ENCODE measurements at places on chromosomes 12 and 14.

DNA sequence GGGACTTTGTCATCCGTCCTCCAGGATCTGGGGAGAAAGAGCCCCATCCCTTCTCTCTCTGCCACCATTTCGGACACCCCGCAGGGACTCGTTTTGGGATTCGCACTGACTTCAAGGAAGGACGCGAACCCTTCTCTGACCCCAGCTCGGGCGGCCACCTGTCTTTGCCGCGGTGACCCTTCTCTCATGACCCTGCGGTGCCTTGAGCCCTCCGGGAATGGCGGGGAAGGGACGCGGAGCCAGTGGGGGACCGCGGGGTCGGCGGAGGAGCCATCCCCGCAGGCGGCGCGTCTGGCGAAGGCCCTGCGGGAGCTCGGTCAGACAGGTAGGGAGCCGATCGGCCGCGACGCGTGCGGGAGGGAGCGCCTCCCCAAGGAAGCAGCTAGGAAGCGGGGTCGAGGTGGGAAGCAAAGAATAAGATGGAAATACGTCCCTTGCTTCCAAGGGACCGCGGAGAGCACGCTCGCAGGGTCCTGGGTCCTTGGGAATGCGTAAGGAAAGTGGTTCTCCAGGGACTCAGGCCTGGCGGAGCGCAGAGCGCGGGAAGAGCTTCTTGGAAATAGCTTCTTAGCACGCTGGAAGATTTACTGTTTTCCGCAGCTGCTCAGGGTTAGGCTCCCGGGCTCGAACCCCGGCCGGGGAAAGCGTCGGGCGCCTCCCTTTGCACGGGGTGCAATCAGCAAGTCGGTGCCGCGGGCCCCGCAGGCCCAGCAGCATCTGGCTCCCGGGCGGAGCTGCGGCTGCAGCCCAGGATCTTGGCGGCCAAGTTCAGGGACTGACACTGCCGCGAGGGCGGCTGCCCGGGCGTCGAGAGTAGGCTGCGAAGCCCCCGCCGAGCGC, 457 bp downstream of the SOCS2 start:
- DNase-seq: no peak

- no peak for DNase-seq
Measured at GRCh38 chr12:132171968-132172521, 27.8 kb downstream of the NOC4L start.

- DNase-seq: no peak
Measured at GRCh38 chr14:20905676-20906075, 14.5 kb downstream of the RNASE3 start.

DNA sequence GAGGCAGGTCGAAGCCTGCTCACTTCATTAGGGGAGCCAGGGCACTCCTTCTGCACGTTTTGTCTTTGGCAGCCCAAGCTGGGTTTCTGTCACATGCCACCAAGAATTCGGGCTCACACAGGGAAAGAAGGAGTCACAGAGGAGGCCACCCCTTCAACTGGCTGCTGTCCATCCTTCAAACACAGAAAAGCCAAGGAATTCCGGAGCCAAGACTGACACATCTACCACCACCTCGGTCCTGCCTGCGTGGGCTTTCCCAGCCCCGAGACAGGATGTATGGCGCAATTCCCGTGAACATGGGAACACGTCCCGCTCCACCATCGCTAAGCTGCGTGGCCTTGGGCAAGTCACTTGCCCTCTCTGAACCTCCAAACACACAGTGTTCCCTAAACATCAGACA, 70.4 kb downstream of the NCOR2 start:
- DNase-seq: no peak

GRCh38 chr12:132161796-132162507, 17.7 kb downstream of the NOC4L start:
- DNase-seq: no peak

- no peak for DNase-seq
Measured at GRCh38 chr12:26711569-26711968, 121.4 kb downstream of the ITPR2 start.

DNA sequence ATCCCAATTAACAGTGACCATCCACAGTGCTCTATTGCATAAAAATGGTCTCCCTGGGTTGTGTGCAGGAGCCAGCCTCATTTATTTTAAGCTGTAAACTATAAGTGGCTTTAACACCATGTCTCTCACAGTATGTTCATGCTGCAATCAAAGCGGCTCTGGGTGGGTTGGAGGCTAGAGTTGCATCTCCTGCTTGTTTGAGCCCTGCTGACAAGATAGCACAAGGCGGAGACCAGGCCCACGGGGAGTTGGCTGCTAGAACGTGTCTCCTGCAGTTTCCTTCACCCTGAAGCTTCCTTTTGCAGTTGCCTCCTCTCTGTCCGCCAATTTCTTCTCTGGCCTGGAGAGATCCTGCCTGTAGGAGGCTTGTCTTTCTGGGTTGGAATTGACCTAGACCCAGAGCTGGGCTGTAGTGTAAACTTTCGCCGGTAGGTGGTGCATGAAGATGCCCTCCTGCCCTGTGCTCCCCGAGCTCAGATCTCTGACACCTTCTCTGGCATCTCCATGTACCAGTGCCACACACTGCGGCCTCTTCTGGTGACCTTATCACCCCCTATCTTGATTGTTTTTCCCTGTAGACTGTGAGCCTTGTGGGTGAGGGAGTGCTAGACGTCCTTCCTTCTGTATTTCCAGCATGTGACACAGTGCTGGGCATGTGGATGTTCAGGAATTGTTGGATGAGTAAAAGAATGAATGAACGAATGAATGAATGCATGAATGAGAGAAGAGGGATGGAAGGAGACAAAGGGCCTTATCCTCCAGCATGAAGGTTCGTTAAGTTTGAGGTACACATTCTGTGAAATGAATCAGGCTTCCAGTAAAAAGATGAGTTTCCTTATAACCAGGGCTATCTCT, 10.4 kb downstream of the OTUB2 start:
- DNase-seq: peak; percentile 66

GRCh38 chr12:51482929-51483697, 58.5 kb downstream of the SLC4A8 start:
- no peak for DNase-seq

DNA sequence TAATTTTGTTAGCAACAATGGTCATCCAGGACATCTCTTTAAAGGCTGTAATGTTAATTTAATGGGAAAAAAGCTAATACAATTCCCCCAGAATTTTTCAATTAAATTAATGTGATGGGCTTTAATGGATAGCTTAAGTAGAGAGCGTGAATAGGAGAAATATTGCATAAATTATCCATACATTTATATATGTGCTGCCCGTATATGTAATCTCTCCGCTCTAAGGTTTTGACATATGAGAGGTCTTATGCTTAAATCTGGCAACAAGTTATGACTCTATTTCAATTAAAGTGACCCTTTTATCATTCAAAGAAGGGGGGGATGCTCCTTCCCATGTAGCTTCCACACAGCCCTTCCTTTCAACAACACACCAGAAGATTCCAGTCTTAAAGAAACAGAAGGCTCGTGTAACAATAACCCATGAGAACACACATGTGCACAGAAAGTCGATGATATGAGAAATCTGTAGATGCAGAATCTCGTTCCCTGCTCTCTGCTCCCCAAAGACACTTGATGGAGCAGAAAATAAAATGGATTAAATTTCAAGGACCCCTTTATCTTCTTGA, 24.0 kb downstream of the MAP1LC3B2 start:
- no peak for DNase-seq

DNA sequence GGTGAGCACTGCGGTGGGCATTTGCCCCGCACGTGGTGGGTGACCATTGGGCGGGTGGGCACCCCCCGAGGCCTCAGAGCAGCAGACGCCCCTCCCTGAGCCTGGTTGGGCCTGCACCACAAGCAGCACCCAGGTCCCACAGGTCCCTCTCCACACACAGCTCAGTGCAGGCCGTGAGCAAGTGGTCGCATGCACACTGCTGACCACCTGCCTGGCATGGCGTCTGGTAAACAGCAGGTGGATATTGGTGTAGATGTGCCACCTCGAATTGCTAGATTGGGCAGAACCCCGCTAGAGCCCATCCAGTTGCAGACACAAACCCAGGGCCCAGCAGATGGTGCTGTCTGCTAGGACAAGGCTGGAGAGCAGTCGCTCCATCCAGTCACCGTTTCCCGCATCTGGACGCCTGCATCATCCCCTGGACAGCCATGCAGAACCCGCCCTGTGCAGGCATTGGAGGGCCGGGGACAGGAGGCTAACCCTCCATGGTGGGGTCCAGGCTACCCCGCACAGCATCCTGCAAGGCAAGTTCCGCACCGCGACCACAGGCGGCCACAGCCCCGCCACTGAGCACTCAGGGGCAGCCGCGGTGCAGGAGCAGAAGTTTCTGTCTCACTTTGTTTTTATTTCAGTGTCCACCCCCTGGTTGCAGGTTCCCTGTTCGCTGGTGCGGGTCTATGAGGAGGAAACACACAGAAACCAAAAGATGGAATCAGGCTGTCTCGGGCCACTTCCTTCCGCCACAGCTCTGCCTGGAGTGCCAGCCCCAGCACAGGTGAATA, 45.6 kb upstream of the RIMBP2 start:
- peak; percentile 57 for DNase-seq

- peak; percentile 35 for DNase-seq
Measured at GRCh38 chr12:123533672-123534643, at the start of gene RILPL1. TSS of gene RILPL1 (minus strand) at chr12:123533719. CDS start at chr12:123533482, 237 bp downstream.

DNA sequence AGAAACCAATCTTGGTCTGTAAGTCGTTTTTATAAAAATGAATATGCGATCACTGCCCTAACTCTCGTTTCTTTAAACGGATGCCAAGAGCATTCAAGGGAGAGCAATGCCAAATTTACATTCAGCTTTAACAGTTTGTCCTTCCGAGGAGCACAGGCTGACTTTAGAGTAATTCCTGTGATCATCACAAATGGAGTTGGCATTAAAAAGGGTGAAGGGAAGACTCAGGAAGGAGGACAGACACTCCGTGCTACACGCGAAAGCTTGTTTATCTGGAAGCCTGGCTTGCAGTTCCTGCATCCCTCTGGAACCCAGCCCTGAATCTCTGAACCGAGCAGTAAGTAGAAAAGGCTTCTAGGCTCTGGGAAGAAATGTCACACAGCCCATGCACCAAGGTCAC, 78.4 kb downstream of the PAPOLA start:
- no peak for DNase-seq

GRCh38 chr12:7241404-7242005, 52.0 kb downstream of the PEX5 start:
- DNase-seq: no peak

DNA sequence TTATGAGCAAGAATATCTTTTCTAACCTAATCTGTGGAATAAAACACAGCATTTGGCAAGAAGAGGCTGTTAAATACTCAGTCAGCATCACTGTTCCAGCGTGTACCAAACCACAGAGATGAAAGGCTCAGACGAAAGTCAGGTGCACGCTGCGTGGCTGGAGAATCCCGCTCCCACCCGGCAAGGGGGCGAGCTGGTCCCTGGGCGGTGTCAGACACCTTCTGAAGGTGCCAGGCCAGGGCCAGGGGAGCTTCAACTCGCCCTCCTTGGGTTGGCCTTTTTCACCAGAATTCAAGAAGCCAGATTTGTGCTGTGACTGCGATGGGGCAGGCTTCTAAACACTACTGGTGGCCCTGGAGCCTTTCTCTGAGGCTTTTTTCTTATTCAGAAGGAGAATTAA, 73.1 kb downstream of the WDR20 start:
- no peak for DNase-seq

- no peak for DNase-seq
Measured at GRCh38 chr12:22536346-22536945, 7.9 kb downstream of the C2CD5 start.

DNA sequence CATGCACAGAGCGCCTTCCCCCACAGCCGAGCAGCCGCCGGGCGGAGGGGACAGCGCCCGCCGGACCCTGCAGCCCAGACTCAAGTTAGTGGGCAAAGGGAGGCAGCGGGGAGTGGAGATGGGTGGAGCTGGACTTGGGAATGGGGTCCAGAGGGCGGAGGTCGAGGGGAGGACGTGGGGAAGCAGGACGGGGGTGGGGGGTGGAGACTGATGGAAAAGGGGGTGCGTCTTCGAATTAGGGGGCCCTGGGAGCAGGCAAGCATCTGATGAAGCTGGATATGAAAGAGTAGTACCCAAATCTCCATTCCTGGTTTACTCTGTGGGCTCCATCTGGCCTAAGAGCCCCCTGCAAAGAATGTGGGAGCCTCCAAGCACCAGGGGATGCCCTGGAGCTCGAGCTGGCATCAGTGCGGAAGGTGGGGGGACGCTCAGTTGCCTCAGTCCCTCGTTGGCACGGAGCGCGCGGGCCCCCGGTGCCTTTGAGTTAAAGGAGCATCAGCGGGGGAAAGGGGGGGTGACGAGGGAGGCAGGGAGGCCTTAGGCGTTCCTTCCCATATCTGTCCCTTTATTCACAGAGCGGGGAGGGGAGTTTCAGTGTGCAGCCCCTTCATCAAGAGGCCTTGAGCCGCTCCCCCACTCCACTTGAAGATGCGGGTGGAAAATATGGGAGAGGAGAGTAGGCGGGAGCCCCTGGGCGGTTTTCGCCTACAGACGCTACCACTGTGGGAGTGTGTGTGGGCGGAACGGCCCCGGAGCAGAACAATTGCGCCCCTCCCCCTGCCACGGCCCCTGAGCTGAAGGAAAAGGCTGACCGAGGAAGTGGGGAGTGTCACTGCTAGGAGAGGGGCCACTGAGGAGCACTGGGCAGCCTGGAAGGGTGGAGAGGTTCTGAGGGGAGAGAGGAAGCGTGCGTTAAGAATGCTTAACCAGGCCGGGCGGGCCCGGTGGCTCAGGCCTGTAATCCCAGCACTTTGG, 644 bp downstream of the NAB2 start:
- DNase-seq: no peak

DNA sequence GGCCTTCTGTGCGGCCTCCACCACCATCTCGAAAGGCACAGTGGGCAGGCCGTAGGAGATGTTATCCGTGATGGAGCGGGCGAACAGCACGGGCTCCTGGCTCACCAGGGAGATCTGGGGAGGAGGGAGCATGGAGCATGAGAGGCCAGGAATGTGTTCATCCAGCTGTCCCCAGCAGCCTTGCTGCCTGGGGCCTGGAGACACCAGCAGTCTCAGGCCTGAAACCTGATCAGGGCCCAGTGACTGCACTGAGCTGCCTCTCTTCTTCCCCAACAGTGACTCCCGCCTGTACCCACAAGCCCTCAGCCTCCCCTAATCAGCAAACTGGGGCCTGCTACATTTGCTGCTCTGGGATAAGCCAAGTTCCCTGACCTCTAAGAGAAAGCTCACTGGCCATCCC, 30.9 kb downstream of the ABCB9 start:
- DNase-seq: no peak

- no peak for DNase-seq
Measured at GRCh38 chr14:65798216-65798615, 385.7 kb downstream of the FUT8 start.

DNA sequence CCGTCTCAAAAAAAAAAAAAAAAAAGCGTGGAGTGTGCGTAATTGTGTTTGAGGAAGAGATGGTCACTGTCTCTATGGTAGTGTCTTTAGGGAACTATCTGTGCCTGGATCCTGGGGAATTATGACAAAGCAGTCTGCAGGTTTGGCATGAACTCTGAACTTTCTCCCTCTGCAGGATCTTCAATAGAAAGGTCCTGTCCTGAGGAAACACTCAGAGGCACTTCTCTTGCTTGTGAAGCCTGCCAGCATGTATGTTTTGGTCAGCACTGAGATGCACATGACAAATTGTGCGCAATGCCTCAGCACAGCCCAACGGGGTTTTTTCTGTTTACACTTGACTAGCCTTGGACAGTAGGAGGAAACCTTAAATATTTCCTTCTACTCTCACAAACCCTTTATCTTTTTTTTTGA, 46.6 kb downstream of the ATF7 start:
- DNase-seq: no peak
